H54 (cell line): ENCODE measurements at places on chromosomes 11 and 22.
A peak's percentile ranks its signal among the peaks of the same experiment; 100 is the strongest.

- DNase-seq, result peak; percentile 32
These were observed 76.5 kb upstream of the ARFGAP3 start for GRCh38 chr22:42933485-42934091.

- DNase-seq, result no peak
These were observed 16.3 kb upstream of the OR56B1 start for GRCh38 chr11:5719703-5720495.

DNA sequence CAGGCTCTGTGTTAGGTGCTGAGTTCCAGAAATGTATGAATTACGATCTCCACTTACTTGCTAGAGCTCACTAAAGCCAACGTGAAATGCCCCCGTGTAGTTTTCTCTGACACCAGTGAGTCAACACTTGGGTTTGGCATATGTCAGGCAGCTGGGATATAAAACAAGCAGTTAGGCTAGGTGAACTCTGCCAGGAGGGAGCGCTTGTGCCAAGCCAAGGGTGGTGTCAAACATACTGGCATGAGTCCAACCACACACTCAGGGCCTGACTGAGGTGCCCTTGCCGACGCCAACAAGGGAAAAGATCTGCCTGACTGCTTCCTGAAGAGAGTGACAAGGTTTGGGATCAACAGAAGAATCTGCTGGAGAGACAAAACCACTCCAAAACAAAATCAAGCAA is 167.8 kb upstream of the NARS2 start:
- DNase-seq, result no peak

DNA sequence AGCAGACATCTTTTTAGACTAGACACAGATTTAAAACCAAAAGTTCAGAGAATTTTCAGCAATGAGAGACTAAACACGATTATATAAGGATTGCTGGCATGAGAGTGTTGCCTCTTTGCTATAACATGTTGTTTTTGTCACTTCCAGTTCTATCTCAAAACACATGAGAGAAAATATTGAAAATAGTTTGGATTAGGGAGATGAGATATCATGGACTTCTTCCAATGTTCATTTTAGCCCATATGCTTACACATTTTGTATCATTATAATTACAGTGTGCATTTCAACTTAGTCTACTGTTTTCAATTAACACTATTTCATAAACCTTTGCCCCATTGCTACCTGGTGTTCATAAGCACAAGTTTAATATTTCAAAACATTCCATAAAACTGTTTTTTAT is 175.9 kb upstream of the PGR start:
- no peak for DNase-seq

DNA sequence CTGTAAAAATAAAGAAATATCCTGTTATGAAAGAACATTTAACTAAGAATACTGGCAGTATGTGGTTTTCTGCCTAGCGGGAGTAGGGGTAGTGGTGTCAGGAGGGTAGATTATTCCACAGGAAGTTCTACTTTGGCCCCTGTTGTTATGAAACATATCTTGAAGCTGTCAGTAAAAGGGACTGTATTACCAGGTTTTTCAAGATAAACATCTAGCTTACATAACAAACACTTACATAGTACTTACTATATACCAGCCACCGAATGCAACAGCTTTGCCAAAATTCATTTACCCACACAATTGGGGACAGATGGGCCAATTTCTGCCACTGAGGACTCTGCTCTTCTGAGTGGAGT is 3.7 kb downstream of the TMEM123 start:
- no peak for DNase-seq

DNA sequence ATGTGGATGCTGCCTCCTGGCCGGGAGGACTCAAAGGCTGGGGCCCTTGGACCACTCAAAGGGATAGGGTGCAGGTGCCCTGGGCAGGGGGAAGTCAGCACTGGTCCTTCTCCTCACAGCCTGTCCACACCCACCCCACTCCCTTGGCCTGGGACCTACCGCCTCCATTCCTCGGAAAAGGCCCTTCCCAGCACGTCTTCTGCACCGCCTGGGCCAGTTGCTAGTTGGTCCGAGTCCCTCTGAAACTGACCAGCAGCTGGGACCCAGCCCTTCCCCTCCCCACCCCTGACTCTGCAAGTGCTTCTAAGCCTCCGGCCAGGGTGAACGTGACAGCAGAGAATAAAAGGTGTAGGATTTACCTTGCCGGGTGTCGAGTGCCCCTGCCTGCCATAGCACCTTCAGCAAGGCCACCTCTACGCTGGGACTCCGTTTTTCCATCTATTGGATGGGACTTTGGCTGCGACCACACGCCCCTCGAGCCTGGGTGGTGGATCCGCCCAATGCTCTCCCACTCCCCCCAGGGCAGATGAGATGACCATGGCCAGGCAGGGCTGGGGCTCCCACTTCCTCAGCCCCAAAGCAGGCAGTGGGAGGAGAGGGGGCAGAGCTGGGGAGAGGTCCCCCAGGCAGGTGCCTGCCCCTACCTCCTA is 37.3 kb downstream of the OSBPL5 start:
- DNase-seq, result no peak

GRCh38 chr22:36589856-36590255 is 60.9 kb upstream of the EIF3D start:
- no peak for DNase-seq

DNA sequence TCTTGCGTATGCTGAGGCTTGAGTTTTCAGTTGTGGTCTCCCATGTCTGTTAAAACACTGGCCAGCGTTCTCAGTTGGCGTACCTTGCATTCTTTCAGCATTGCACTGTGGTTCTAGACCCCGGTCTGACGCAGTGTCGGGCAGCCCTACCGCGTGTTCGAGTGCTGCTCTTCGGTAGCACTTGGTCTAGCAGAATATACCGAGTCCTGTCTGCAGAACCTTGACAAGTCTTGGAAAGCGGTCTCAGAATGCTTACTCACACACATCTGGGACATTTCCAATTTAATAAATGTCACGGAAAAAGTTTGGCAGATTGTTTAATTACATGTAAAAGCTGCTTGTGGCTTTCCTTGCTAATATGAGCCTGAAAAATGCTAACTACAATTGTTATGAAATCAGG is 32.6 kb downstream of the PPFIA1 start:
- no peak for DNase-seq
